Hepatic stellate cell (primary cell): ENCODE measurements at places on chromosomes 7 and 10.

DNA sequence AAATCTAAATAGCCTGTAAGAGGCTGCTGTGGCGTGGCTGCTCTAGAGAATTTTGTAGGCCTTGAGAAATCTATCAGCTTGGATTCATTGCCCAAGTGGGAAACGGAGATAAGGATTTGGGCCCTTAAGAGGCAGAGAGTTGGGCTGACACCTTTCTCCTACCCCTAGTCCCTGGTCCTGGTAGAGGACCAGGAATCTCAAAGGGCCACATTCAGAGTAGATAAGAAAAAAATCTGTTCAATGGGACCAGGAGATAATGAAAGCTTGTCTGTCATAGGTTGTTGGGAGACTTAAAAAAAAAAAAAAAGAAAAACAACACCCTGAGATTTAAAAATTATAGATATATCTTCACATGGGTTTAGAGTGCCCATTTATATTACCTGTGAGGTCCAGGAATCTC lies 17.8 kb downstream of the TMEM209 start:
- no peak for DNase-seq

DNA sequence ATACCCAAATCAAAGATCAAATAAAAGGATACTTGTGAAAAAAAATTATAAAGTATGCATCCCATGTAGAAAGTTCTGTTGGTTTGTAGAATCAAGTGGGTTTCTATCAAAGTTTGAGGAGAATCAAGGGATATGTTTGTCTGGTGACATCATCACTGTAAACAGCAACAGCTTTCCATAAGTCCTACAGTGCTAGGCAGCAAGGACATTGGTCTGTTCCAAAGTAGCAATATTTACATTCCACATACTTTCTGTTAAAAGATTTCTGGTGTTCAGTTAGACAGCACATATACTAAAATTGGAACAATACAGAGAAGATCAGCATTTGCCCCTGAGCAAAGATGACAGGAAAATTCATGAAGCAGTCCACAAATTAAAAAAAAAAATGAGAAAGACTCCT lies 683.9 kb downstream of the XPNPEP1 start:
- DNase-seq = no peak

DNA sequence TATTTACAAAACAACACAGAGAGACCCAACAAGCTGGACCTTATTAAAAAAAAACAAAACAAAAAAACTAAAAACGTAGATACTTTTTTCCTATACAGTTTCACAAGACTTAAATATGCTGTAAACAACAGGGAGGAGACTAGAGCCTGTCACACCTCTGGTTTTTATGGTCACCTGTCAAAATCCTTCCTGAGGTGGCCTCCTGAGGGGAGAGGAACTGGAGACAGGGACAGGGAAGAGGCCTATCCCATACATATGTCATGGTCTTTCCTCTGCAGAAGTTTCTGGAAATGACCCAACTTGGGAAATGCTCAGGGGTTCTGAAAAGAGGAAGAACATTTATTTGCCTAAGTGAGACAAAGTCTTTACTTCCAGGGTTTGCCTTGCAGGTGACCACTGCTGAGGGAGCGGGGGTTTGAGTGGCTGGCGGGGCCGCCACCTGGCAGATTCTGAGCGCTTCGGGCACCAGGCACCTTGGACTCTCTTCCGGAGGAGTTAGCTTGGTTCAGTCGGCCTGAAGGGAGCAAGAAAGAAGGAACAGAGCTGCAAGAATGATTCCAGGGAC lies 18.3 kb downstream of the CPA1 start:
- no peak for DNase-seq

DNA sequence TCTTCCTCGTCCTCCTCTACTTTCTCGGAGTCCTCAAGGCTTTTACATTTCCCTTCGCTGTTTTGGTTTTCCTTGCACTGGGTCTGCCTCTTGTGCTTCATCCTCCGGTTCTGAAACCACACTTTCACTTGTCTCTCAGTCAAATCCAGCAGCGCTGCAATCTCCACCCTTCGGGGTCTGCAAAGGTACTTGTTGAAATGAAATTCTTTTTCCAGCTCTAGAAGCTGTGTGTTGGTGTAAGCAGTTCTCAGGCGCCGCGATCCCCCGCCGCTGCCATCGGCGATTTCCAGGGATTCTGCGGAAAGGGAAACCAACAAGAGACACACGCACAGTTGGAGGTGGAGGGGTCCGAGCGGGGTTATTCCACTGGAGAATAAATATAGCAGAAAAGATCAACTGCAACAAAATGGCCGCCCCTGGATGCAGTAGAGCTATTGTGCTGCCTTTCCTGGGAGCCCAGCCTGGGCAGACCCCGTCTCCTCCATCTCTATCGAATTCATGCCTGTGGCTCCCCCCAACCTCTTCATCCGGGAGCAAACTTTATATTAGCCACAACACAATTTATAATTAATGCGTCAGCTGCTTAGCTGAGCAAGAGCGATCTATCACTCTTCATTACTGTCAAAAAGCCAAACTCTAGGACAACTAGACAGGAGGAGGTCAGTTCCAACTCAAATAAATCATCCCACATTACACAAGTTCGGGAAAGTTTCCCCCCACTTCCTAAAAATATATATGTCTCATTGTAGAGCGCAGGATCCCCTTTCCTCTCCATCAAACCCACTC lies 1.1 kb downstream of the HOXA2 start:
- no peak for DNase-seq

DNA sequence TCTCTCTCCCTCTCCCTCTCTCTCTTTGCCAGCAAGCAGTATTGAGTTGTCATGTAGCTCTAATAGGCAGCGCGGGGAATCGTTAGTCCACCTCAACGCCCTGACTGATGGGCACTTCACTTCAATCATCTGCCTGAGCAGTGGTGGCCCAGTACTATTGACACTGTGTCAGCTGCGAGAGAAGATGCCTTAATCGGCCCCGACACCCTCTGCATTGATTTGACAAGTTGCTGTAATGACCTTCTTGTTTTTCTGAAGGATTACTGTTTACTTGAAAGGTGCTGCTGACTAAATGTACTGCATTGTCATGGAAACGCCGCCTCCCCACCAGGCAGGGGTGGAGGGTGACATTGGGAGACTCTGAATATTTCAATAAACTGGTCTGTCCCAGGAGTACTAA lies 913.8 kb downstream of the KCNMA1 start:
- no peak for DNase-seq

GRCh38 chr7:35889001-35889400 lies 88.1 kb downstream of the SEPTIN7 start:
- DNase-seq = no peak

DNA sequence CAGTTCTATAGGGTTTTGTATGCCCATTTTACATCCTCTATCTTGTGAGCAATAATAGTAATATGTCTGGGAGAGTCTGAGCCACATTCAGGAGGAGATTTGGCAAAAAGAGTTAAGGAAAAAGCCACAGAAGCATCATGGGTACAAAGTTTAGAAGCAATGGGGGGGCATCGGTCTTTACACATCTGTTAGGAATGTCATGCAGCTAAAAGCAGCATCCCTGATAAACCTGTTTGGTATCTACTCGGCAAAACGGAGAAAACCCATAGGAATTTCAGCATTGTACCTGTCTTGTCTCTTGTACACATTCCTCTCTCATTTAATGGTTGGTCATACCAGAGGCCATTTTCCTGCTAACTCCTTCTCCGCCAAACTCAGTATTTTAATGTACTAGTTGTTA lies 12.5 kb upstream of the HERPUD2 start:
- no peak for DNase-seq
